ENCODE measurements at places on chromosomes 3 and 15.

DNA sequence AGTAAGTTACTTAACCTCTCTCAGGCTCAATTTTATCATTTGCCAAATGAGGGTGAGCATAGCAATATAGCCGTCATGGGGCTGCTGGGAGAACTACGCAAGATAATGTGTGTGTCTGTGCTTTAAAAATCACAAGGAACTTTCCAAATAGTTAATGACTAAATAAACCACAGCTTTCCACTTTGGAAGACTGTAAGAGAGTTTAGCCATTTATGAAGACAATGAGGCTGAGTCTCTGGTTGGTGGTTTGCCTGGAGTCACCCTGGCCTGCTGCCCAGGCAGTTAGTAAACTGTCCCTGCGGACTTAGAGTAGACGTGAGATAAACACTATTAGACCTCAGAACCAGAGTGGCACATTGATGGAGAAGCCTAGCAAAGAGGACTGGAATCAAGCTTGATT, 357.7 kb downstream of the CLSTN2 start:
- DNase-seq, result no peak

DNA sequence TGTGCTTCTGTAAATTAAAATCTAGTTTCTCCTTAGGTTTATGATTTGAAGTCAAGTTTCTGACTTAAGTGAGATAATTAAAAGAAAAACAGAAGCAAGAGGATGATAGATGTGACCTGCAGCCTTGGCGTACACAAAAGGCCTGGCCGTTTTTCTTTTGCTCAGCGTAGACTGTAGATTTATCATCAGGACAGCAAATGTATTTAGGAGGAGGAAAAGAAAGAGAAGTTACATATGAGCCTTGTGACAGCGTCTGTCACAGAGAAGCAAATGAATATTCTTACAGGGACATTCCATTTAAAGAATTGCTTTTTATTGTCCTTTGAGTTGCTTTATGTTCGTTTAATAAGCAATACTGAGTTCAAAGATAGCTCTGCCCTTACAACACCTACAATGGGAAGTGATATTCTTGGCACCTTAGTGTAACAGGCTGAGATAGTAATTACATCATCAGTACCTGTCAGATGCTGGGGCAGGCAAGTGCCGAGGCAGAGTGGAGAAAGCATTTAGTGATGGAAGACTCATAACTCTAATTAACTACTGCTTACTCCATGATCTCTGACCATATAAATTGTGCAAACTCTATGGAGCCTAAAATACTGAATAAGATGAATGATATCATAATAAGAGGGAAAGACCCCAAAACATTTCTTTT, 311.5 kb downstream of the MFSD1 start:
- DNase-seq, result no peak

DNA sequence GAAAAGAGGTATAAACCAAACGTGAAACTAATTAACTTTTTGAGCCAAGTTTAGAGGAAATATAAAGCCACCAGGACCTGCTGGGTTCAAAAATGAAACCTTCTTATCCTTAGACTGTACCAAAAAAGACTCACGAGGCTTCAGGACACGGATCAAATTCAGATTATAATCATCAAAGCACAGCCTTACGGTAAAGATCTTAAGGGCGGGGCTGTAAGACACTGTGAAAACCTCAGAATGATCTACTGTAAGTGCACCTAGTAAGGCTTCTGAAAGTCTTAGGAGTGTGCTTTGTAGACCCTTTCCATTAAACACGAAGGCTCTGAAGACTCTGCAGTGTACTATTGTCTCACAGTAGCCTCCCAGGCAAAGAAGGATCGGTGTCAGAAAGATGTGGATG, 26.8 kb downstream of the TARS3 start:
- peak; percentile 13 for DNase-seq

DNA sequence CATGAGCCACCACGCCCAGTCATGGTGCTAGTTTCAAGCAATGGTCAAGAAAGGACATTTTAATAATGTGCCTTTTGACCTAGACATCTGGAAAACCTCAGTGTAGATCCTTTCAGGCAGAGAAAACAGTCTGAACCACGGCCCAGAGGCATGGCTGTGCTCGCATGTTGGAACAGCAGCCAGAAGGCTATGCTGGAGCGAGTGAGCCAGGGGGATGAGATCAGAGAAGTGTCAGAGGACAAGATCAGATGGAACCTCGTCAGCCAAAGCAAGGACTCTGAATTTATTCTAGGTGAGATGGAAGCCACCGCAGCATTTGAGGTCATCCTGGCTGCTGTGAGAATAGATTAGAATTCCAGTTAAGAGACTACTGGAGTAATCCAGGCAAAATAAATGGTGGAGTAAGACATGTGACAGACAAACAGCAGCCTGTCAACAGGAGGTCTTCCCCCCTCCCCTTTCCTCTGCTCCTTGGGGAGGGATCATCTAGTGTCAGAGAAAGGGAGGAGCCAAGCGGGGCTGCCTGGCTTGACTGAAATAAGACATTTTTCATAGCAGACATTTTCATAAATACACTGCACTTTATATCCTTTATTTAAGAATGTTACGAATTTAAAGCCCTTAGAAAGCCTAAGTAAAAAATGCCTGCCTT, 40.4 kb upstream of the ACKR4 start:
- DNase-seq, result no peak

- peak; percentile 41 for DNase-seq
Measured at GRCh38 chr3:106333911-106334618, 465.3 kb upstream of the CBLB start.

- DNase-seq, result no peak
Measured at GRCh38 chr15:36507458-36507857, 72.0 kb upstream of the CDIN1 start.

GRCh38 chr15:78340231-78341056, at the start of gene CRABP1:
CRABP1 (plus strand) TSS chr15:78340353; CDS start chr15:78340429, 76 bp downstream.
- no peak for DNase-seq

- no peak for DNase-seq
Measured at GRCh38 chr15:38600236-38600635, 35.6 kb upstream of the RASGRP1 start.

GRCh38 chr3:89157575-89157974, 50.2 kb downstream of the EPHA3 start:
- DNase-seq, result no peak

DNA sequence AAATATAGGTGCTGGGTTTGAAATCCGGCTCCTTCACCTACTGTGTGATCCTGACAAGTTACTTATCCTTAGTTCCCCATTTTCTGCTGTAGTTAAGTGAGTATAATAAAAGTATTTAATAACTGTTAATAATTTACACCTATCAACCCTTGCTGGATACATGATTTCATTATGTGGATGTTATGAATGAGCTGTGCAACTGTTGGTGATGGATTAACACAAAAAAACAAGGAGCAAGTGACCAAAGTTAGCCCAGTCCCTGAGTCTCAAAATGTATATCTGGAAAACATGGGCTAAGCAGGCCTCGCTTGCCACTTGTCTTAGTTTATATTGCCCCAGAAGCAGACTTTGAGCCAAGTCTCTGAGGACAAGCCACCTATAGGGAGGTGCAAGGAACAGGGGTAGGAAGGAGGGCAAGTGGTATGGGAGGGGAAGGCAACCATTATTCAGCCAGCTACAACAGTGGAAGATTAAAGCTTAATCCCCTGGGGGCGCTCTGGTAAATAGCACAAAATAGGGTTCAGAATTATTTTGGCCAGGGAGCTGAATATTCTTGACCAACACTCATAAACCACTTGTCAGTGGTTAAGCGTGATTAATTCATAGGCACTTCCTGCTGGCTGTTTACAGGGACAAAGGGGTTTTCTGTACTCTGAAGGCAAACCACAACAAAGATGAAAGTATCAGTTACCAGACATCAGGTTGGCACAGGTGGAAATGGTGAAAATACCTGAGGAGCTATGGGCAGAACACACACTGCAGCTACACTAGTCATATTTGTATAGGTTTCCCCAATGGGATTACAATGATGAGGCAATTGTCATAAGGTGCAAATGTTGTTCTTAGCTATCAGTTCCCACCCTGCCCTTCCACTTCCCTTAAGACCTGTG, 76.2 kb downstream of the TRIM42 start:
- no peak for DNase-seq

DNA sequence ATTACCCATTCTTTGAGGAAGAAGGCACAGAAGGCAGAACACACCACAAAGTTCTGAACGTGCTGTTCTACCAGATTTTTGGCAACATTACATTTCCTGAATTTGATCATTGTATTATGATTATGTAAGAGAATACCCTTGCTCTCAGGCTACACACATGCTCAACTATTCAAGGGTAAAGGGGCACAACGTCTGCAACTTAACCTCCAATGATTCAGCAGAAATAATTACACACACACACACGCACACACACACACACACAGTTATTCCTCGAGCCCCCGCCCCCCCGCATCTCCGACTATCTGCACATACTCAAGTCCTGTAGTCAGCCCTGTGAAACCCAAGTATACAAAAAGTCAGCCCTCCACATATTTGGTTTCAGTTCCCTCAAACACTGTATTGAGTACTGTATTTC, 26.8 kb downstream of the RPN1 start:
- DNase-seq, result no peak

- DNase-seq, result no peak
Measured at GRCh38 chr3:112005091-112005672, 6.5 kb downstream of the TAGLN3 start.

All from CD4-positive, alpha-beta T cell treated with Interleukin-12 subunit alpha and Interleukin-12 subunit beta, for 1 hour (primary cell).